ENCODE measurements at places on chromosomes 2 and 18.
A peak's percentile ranks its signal among the peaks of the same experiment; 100 is the strongest.

DNA sequence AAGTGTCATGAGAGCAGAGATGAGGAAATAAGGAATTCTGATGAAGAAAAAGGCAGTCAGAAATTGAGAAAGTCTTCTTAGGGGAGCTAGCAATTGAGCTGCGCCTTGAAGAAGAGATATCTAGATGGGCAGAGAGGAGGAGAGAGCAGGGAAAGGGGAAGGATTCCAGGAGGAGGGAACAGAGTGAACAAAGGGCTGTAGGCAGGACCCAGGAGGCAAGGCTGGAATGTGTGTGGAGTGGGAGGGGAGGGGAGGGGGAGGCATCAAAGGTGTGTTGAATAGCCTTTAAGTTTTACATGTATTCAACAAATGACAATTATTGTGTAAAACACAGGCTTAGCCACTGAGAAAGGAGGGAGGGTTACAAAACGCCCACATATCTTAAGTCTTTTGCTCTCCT, 164.5 kb downstream of the TDRD15 start:
- no peak for DNase-seq

GRCh38 chr2:12300019-12300602, 416.6 kb upstream of the TRIB2 start:
- DNase-seq = no peak

- DNase-seq = no peak
Observed at GRCh38 chr18:50091509-50092244, 103.3 kb downstream of the MYO5B start.

DNA sequence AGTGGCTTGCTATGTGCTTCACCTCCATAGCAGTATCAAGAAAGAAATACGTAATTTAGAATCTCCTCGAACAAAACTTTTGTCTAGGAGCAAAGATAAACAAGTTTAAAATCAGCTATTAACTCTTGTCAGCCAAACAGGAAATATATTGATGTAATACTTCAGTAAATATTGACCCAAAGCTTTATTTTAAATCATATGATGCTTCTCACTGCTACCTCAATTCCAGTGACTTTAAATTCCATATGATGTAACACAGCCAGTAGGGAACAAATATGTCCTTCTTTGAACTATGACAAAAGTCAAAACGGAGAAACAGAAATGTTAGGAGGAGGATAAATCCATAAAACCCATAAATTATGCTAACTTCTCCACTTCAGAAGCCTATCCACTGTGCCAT, 7.2 kb downstream of the RNF103 start:
- DNase-seq = no peak

- no peak for DNase-seq
Observed at GRCh38 chr2:86625096-86625495, 1.4 kb upstream of the RNF103 start.

- DNase-seq = no peak
Observed at GRCh38 chr2:5691221-5691984, 781 bp upstream of the SOX11 start.

- no peak for DNase-seq
Observed at GRCh38 chr2:144972676-144973075, 452.8 kb upstream of the ZEB2 start.

DNA sequence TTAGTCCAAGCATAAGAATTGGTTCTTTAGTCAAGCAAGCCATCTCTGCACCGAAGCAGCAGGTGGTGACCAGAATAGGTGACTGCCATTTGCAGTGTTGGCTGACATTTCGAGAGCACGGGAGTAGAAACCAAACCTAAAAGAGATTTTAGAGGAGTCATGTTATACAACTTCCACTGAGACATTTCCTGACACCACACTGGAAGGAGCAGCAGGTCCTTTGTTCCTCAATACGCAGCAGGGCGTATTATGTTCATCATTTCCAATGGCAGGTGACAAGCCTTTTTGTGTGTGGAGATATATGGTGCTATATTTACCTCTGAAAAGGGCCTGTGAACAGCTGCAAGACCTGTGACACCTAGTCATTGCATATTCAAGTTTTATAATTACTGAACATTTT, 418.8 kb upstream of the NETO1 start:
- no peak for DNase-seq

- no peak for DNase-seq
Observed at GRCh38 chr2:236673823-236674185, 104.2 kb downstream of the ACKR3 start.

DNA sequence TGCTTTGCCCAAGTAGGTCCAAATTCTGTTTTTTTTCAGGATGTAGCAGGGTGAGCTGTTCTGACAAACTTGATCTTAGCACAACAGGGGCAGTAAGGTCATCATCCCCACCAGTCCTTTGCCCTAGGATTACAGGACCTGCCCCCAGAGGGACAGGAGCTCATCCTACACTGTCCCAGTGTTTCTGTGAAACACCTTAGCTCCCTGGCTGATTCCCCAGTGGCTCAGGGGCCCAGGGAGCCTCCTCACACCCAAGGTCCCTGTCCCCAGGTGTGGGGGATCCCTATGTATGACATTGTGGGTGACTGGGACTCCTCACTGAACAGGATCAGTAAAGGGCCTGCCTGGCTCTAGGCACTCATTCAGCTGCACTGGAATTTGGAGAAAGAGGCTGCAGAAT, 191.2 kb downstream of the ANKRD30B start:
- DNase-seq = no peak

DNA sequence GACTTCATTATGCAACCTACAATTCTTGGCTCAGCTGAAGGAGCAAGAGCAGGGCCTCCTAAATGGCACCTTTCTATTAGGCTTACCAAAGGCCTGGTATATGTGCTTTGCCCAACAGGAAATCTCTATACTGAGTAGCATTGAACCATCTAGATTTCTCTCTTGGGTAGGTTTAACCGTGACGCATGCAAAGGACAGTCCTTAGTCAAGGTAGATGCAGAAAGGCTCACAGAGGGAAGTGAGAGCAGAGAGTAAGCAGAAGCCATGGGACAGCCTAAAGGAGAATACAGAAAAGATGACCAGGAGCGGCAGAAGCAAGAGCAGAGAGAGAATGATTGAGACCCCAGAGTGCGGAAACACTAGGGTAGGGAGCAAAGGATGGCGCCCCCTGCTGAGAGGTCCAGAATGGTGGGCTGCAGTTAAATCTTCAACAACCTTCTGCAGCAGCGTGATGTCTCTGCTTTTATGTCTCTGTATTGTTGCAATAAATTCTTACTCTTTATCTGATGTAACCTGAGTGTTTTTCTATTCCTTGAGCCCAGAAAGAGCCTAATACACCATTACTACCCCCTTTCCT, 4.7 kb upstream of the OSBPL1A start:
- DNase-seq = peak; percentile 22

GRCh38 chr2:147094077-147094476, 750.8 kb upstream of the ACVR2A start:
- no peak for DNase-seq

DNA sequence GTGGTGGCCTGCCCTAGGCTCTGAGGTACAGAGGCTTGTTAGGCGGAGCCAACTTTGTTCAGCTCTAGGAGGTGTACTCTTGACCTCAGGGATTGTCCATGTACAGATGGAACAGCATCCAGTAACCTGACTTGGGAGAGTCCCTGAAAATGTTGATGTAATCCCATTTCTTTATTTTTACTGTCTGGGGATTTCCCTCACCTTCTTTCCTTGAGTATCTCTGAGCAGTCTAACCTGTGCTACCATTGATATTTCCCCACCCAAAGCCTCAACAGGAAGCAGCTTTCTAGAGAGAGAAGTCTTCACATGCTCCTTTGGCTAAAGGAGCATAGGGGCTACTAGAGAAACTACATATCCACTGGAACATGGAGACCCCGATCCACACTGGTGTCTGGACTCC, 10.4 kb downstream of the IL36A start:
- DNase-seq = no peak

DNA sequence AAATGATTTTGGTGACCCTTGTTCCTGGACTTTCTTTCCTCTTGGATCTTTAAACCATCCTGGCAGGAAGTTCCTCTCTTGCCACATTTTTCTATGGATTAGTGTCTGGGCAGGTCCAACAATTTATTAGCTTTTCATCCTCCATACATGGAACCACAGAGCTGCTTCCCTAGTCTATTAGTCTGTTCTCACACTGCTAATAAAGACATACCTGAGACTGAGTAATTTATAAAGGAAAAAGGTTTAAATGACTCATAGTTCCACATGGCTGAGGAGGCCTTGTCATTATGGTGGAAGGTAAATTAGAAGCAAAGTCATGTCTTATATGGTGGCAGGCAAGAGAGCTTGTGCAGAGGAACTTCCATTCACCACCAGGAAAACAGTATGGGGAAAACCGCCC, 122.9 kb downstream of the DDX1 start:
- no peak for DNase-seq

DNA sequence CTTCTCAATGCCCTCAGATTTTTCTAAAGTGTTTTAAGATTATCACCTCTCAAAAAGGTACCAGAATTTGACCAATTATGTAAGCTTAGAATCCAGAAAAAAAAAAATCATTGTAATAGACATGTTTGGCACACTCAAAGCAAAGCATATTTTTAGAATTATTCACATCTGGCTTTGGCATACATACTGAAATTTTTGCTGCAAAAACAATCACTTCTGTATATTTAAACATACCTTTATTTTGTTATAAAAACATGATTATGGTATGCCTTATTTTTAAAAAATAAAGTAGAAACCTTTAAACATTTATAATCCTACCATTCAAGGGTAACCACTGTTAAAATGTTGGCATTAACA, 143.3 kb downstream of the ESCO1 start:
- DNase-seq = no peak

DNA sequence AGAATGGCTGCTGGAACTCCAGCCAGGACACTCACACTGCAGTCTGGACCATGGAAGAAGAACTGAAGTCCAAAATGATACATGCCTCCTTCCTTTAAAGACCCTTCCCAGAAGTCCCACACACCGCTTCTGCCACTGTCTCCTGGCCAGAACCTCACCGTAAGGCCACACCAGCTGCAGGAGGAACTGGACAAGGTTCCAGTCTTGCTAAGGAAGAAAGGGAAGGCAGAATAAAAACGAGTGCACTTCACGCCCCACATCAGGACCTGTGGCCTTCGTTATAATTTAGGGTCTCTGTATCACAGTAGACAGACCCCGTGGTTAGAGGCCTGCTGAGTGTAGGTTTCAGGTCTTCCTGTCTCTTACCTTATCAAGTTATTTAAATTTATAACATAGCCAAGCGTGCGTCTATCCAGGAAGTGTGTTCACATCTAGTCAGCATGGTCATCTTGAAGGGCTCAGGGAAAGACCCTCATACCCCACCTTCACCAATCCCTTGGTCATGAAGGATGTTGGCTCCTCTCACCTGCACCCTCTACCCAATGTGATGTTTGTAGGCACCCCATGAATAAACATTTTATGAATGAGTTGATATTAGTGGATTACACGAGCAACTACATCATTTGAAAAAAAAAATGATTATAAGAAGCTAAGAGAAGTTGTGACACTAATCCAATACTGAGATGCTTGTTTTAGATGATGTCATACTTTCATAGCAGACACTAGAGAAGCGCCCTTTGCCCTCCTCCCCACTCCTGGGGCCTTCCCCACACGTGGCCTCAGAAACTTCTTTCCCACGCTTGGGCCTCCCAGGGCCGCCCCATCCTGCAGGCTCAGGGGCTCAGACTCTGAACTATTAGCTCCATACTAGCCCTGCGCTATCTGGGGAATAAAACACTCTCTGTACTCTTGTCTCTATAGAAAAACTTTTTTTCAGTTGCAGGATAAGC, 157.6 kb downstream of the FAM210A start:
- no peak for DNase-seq

- no peak for DNase-seq
Observed at GRCh38 chr18:61169386-61169785, 163.8 kb upstream of the CDH20 start.

- DNase-seq = no peak
Observed at GRCh38 chr2:3762771-3763447, 59.5 kb downstream of the DCDC2C start.

DNA sequence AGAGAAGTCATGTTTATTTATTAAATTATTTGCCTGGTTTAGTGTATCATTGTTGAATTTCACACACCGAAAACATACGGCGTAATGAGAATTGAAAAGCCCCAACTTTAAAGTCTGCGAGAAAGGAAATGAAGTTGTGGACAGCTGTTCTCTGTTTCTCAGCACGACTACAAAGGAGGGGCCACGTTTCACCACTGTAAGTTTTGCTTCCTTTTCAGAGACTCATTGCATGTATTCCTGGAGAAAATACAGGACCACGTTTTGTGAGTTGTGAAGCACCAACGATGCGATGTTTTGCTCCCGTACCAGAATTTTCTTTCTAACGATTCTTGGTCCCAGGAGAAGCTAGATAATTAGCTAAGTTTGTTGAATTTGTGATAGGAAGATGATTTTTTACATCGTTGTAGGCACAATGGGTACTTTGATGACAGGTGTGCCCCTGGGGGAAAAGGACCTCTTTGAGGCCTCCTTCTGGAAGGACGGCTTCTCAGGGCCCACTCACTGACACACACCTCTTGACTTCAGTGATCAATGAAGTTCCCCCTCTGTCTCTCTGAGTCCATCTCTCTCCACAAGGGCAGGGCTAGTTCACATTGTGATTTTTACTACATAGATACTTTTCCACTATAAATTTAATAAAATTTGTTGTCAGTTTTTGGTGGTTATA, 23.7 kb upstream of the ACKR3 start:
- peak; percentile 44 for DNase-seq

DNA sequence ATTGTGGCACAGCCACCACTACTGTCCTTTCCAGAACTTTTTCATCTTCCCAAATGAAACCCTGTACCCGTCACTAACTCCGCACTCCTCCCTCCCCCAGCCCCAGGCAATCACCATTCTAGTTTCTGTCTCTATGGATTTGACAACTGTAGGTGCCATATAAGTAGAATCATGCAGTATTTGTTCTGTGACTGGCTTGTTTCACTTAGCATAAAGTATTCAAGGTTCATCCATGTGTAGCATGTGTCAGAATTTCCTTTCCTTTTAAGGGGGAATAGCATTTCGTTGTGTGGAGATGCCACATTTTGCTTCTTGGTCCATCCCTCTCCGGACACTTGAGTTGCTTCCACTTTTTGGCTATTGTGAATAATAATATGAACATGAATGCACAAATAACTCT, 842 bp upstream of the CKAP2L start:
- DNase-seq = no peak

- no peak for DNase-seq
Observed at GRCh38 chr2:136015699-136016098, 30.3 kb upstream of the DARS1 start.

- no peak for DNase-seq
Observed at GRCh38 chr2:154078926-154079325, 207.2 kb downstream of the GALNT13 start.

GRCh38 chr2:101830555-101830954, 133.0 kb downstream of the MAP4K4 start:
- no peak for DNase-seq

All from CD4-positive, alpha-beta T cell treated with Interleukin-6 for 4 hours (primary cell).